ENCODE measurements at places on chromosomes 2 and 18.

DNA sequence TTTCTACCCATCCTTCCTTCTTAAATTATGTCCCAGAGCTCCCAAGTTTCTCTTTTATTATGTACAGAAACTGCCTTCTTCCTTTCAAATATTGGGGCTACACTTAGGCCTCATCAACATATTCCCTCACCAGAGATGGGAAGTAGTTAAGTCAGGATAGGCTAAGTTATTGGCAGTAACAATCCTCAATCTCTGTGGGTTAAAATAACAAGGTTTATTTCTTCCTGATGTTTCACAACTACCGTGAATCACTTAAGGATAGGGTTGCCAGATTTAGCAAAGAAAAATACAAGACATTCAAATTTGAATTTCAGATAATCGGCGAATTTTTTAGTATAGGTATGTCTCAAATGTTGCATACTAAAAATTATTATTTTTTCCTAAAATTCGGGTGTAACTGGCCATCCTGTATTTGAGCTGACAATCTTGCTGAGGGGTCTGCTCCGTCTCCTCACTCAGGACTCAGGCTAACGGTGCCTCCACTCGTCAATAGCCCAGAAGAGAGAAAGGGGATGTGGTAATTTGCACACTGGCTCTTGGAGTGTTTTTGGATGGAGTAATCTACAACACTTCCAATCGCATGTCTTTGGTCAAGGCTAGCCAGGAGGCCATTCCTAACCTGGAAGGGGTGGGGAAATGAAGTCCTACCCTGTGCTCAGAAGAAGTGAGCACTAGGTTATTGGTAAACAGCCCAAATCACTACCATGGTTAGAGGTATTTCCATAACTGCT, 91.7 kb downstream of the ACTR3 start:
- DNase-seq, result no peak

DNA sequence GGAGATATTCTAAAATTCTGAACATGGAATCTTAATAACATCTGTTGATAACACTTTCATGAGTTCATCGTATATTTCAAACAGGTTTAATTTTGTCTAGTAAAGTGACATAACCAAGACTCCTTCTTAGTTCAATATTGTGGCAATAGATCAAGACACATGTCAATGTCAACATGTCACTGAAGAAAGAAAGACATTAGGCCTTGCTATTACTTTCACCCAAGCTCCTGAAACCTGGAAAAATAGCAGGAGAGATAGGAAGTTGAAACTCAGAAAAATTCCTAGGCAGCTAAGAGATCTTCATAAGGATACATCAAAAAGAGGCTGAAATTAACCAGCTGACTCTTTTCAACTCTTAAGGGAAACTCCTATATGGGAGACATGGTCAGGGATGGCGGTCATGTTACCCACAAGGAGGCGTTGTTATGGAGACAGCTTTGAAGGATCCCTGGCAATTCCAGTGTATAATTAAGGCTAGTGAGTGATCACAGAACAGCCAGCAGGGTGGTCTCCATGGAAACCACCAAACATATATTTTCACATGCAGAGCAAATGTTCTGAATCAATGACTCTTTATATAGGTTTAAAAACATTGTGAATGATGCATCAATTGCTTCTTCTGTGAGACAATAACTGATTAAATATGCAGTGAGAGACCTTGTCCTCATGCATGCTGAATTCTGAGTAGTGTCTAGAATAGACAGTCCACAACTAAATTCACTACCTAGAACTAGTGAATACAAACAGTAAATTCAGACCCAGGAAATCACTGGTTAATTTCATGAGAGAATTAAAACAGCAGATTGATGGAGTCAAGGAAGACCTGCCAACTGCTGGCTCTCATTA, 115.3 kb upstream of the RIOK3 start:
- DNase-seq, result no peak

- DNase-seq, result no peak
Measured at GRCh38 chr2:173874003-173874893, 90.9 kb downstream of the SP3 start.

DNA sequence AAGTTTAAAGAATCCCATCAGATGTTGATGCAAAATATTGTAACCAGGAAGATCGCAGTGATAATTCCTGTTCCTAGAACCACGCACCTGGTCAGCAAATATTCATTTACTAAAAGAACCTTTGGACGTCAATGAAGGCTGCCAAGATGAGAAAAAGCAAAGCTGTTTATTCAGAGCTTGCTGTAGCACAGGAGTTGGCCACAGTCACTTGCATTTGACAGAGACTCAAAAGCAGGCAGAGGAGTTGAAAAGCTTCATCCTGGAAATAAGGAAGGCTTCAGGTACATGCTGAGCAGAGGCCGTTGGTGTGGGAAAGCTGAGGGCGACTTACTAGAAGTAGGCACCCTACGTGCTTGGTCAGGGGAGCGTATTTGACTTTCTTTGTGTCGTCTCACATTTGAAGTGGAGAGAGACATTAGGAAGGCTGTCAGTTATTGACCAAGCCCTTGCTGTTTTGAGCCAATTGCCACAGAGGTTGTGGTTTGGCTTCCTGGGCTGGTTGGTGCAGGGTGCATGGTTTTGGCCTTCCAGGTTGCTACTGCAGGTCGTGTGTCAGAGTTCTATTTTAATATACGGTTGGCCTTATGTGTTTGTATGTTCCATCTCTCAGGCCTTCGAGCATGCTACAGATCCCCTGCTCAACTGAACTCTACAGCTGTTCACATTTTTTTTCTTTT, 289.6 kb downstream of the METTL4 start:
- no peak for DNase-seq

- DNase-seq, result no peak
Measured at GRCh38 chr2:239233576-239233975, 167.2 kb downstream of the HDAC4 start.

DNA sequence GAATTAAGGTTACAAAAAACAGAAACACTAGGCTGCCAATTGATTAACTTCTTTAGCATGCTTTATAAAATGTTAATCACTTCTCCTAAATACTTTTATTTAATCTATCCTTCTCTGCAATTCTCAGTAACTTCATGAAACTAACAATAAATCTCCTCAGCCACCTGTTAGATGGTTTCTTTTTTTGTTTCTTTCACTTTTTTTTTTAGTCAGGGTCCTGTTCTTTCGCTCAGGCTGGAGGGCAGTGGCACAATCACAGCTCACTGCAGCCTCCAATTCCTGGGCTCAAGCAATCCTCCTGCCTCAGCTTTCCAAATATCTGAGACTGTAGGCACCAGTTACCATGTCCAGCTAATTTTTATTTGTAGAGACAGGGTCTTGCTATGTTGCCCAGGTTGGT, 213.4 kb upstream of the STK17B start:
- no peak for DNase-seq

DNA sequence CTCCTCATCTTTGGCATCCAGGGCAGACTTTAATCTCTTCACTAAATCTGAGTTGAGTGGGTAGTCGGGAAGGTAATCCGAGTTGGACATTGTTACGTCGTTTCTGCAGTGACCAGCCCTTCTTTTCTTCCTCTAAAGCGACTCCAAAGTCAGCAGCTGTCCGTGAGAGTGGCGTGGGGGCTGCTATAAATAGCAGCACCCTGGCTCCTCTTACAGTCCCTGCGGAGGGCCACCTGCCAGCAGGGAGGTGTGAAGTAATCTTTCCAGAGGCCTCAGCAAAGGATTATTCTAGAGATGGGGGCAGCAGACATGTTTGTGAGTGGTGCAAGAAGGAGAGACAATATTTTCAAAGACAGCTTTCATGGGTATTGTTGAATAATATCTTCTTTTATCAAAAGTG, at the start of gene ASB18:
TSS of gene ASB18 (minus strand) at position 151 of the 400 bp plus-strand sequence. CDS start at position 90, 61 bp downstream.
- DNase-seq, result no peak

DNA sequence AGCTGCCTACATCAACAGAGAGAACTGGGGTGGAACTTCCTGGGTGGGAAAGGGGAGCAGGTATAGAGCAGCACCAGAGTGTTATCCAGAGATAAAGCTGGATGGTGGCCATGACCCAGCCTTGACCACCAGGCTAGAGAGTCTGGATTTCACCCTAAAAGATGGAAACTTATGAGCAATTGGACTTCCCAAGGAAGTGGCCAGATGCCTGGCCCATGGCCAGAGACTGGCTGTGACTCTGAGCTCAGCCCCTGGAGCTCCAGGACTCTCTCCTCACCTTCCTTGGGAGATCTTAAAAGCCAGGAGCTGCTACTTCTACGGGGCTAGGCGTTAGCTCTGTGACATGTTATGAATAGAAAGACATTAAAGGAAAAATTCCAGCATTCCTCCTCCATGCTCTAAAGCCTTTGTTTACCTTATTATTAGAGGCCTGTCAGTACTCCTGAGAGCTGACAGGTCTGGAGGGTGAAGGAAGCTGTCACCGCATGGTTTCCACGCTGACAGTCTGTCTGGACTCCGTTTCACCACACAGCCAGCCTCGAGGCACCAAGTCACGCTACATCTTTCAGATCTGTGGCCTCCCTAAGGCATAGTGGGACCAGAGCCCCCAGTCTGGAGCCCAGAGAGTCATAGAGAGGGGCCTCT, 260.0 kb upstream of the SIX2 start:
- DNase-seq, result no peak

- DNase-seq, result no peak
Measured at GRCh38 chr18:62525608-62526007, 2.8 kb downstream of the ZCCHC2 start.

- DNase-seq, result no peak
Measured at GRCh38 chr2:235607546-235608199, 113.8 kb downstream of the AGAP1 start.
